ENCODE measurements at places on chromosomes 12 and 14.

DNA sequence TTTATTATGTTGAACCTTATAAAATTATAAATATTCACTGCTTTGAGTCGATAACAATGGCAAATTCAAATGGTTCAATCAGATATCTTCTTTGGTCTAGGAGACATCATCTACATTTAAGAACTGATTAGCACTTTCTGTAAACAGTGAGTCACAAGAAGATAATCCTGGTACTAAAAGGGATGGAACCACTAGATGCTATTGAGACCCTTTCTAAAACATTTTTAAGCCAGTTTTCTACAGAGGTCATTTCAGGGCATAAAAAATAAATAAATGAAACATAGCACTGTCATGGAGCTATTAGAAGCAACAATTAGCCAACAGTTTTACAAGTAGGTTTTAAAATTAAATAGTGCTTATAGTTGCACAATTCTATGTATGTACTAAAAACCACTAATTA is 212.2 kb downstream of the DUSP6 start:
- no peak for DNase-seq

GRCh38 chr14:91866061-91866460 is 1.3 kb downstream of the TC2N start:
- no peak for DNase-seq

GRCh38 chr14:102201776-102202175 is 62.1 kb downstream of the WDR20 start:
- no peak for DNase-seq

- no peak for DNase-seq
These were observed 72.4 kb upstream of the SYT1 start for GRCh38 chr12:78792052-78792698.

DNA sequence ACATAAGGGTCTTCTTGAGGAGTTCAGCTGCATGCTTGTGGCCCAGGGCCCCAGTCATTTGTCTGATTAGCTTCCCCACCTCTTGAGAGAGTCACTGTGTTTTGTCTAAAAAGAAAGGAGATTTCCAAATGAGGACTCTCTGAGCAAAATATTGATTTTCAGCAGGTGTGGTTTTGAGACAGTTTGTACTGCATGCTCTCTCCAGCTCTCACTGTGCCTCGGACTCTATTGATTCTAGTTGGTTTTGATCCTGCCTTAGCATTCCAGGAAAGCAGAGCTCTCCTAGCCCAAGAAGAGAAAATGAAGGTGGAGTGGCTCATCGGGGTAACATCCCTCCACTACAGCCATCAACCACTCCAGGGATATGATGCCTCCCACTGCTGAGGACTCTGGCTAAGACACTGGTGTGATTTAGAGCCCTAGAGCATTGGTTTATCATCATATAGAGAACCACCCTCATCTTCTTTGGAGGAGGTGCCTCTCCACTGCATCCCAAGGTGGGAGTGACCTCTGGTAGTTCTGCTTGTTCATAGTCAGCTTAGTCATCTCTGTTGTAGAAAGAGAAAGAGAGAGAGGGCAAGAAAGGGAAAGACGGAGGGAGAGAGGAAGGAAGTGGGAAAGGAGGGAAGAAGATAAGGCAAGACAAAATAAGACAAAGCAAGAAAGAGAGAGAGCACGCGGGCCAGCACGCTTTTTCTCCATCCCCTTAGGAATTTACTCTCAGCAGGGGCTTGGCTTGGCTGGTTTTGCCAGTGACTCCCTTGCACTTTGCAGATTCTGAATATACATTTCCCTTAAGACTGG is 365.6 kb downstream of the DPF3 start:
- DNase-seq = no peak

DNA sequence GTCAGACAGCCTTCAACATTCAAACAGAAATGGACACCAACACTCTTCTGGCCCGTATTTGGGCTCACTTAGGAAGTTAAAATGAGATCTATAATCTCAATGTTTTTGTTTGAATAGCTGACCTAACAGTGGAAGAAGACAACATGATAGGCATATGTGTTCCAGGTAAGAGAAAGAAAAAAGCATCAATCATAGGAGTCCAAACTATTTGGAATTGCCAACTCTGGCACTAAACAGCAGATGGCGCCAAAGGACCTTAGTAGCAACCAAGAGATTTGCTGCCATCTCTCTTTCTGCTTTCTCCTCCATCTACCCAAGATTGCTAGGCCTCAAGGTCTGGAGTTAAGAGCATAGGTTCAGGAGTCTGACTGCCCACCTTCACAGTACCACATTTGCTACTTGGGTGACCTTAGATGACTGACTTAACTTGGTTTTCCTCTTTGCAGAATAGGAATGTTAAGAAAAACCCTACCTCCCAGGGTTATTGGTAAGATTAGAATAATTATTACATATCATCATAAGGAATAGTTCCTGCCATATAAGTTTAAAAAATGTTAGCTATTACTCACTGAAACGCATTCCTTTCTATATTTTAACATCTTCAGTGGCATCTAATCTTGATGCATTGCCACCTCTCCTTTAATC is 30.2 kb downstream of the PEX5 start:
- peak; percentile 57 for DNase-seq

GRCh38 chr12:84702001-84702400 is 210.6 kb downstream of the SLC6A15 start:
- no peak for DNase-seq

GRCh38 chr14:36057452-36058116 is 118.9 kb downstream of the PTCSC3 start:
- DNase-seq = no peak

DNA sequence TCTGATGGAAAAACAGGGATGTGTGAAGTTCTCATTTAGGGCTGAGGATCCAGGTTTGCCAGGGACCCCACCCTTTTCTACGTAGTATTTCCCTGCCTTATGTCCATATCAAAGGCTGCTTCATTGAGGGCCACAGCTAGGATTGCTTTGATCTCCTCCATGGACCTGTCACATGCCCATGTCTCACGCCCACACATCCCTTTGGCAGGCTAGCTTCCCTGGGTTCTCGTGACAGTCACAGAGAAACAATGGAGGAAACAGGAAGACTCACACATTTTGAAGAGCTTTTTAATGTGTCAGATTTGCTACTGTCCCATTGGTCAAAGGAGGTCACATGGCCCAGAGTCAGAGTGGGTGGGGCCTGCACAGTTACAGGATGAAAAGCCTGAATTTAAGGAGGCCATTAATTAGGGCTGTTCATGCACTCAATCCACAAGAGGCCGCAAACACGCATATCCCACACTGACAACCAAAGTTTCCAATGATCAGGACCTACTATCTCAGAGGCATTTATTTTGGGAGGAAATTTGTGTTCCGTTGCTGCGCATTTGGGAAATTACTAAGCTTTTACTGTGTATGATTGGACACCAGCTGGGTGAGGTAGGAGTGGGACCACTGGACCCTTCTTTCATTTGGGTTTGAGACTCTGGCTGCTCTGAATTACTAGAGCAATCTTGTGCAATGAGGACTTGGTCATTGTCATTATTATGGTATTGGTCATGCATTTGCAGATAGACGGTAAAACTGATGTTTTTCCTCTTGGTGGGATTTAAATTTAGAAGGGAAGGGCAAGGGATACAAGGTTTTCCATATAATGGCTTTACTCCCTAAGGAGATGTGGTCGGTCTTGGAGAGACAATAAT is 266.2 kb downstream of the KTN1 start:
- no peak for DNase-seq

DNA sequence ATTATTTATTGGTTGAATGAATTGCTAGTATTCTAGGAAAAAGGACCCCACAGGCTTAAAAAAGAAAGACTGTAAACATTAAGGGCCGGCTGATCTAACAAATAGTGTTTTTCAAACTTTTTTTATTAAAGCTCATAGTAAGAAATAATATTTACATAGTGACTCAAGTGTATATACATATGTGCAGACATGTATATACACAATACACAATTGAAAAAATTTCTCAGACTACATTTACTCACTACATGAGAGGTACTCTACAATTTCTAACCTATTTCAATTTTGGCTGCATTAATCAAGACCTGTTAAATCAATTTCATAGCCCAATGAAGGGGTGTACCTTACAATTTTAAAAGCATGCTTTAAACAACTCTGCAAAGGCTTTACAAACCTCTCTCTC is 17.5 kb downstream of the KCNH5 start:
- DNase-seq = no peak

DNA sequence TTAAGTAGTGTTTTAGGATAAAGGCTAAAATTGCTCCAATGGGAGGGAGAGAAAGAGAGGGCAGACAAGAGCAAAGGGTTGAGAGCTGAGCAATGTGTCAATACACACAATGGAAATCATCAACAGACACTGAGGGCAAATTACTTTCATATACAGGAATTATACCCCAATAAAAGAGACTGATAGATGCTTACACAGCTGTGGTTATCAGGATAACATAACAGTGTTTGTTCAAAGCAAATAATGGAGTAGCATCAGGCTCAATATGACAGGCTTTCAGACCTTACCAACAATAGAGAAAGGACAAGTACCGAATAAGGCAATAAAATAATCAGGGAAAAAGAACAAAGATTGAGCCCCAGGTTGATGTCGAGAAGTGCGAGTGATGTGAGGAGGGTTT is 53.4 kb upstream of the DIO2 start:
- DNase-seq = no peak

GRCh38 chr14:65109357-65109756 is 7.0 kb upstream of the MAX start:
- DNase-seq = no peak

DNA sequence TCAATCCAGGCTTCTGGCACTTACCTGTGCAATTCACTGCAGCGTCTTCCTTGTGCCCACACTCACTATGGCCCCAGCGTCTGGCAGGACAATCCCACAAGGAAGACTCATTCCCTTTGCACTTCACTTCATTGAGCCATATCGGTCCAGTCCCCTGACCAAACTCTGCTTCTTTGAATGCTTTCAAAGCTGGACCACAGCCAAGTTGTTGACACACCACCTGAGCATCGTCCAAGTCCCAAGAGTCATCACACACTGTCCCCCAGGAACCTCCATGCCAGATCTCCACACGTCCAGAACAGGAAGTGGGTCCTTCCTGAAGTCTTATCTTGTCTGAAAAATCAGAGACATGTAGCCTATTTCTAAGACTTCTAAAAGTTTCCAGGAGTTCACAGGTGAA is 20.2 kb downstream of the CD163 start:
- no peak for DNase-seq

- DNase-seq = no peak
These were observed 186.6 kb downstream of the PHLDA1 start for GRCh38 chr12:75844985-75845384.

DNA sequence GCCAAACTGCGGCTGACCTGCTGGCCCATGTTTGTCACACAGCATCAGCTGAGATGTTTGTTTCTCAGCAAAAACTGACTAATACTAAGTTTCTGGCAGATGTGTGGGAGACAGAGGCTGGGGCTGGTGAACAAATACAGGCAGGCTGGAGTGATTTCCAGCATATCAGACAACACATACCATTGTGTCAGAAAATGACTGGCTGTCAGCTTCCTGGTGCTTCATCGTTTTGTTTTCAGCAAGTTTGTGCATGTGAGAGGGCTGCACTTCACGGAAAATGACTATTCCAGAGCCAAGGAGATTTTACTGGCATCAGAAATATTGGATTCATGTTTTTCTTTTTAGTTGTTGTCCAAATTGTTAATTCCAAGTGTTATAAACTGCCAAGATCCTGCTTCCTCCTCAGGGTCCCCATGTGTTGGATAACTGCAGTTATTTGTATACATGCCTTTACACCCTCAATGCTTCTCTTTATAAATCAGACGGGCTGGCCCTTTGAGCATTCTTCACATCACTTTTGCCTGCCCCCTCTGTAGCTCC is 145.7 kb downstream of the GALC start:
- no peak for DNase-seq

GRCh38 chr12:104521731-104522130 is 65.0 kb downstream of the CHST11 start:
- DNase-seq = no peak

- no peak for DNase-seq
These were observed 96.7 kb upstream of the BMP4 start for GRCh38 chr14:54053386-54053745.

GRCh38 chr12:94849411-94849976 is 154.0 kb downstream of the NDUFA12 start:
- no peak for DNase-seq
